Endothelial cell of umbilical vein (primary cell): ENCODE measurements at places on chromosomes 3 and 15.
A peak's percentile ranks its signal among the peaks of the same experiment; 100 is the strongest.

DNA sequence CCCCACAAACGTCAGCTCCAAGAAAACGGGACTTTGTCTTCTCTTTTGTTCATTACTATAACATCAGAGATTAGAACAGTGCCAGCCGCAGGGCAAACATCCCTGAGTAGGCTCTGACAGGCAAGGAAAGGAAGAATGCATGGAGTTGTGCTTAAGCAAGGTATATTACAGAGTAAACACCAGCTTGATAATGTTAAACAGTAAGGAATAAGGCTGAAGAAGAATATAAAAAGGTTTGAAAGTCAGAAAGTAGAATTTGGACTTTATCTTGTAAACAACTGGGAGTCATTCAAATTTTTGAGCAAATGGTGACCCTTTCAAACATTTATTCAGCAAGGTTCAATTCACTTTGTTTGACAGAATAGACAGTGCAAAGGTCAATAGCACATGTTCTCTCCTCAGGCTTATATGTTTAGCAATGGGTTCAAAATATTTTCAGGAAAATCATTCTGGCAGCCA lies 11.0 kb downstream of the GABPB1 start:
- no peak for DNase-seq

DNA sequence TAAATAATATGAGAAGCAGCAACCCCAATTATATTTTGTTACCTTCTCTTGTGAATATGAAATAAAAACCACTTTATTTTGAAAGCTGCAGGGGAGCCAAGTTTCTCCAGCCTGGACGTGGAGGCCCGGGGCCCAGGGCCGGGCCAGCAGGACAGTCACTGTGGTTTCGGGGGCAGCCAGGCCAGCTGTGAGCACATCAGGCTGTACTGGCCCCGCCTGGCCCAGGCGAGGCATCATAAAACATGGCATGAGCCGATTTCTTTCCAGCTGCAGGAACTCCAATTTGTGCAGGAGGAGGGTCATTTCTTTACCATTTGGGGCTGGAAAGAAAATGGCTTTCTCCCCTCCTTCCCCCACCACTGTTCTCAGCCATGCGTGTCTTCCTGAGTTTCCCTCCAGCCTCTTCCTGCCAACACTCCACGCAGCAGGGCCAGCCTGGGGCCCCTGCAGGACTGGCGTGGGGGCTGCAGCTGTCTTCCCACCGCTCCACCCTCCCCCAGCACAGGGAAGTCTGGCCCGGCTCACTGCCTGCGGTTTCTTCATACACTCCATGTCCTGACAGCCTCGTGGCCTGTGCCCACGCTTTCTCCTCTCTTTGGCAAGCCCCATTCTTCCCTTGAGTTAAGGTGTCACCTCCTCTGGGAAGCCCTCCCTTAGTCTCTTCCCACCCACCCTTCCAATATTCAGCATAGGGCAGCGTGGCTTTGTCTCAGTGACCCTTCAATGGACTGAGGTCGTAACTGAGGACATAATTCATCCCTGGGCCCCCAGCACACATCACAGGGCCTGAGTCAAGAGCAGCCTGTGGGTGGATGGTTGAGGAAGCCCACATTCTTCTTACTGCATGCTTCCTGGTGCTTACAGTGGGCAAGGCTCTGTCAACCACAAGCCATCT lies 135.8 kb downstream of the CHSY1 start:
- DNase-seq, result no peak

GRCh38 chr3:125143982-125144652 lies 68.4 kb downstream of the SLC12A8 start:
- DNase-seq, result peak; percentile 24

GRCh38 chr3:57555306-57555705 lies 768 bp upstream of the PDE12 start:
- no peak for DNase-seq

GRCh38 chr3:15271785-15272381 lies 60.5 kb downstream of the SH3BP5 start:
- DNase-seq, result no peak

DNA sequence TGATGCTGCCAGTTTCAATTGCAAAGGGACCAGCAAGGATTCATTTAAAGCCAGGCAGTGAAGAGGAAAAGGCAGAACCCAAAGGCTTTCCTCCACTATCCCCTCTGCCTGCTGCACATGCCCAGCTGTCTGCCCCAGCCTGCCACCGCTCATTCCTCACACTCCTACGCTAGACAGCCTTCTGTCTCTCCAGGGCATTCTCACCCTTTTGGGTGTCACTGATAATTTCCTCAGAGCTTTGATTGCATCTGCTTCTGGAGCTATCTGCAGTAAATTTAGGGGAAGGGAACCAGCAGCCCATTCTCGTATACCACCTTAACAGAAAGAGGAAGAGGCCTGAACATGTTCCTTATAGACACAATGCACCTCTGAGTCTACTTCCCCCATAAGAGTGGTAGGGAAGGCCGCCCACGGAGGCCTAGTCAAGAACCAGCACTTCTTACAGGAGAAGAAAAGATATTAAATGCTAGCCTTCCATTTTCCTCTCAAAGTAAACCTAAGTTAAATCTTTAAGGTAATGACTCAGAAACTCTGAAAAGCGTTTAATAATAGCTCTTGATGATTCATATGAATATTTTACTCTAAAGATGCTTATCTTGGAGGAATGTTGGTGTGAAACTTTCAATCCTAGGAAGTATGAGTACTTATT lies 20.9 kb downstream of the NUDT16 start:
- DNase-seq, result peak; percentile 87

GRCh38 chr15:70095408-70096214 lies 2.1 kb downstream of the TLE3 start:
- peak; percentile 27 for DNase-seq

DNA sequence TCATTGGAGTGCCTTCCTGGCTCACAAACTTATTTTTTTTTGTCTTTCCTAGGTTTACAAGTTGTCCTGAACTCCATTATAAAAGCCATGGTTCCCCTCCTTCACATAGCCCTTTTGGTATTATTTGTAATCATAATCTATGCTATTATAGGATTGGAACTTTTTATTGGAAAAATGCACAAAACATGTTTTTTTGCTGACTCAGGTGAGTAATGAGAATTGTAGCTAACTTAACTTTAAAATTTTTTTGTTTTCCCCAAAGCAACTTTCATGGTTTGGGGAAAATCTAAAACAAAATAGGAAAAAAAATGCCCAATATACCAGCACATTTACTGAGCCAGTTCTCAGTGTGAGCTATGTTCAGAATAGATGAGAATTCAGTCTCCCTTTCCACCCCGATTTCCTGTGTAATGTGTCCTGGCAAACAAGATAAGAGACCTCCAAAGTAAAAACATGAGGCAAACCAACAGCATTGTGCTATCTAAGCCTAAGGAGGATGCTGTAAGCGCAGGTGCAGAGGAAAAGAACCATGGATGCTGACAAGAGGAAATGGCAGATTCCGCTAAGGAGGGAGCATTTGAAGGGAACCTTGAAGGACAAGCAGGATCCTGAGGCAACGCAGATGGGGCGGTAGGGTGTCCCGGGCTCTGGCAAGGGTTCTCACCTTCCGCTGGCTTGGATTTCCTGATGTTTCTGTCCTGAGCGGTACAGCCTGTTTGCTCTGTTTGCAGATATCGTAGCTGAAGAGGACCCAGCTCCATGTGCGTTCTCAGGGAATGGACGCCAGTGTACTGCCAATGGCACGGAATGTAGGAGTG lies 171.4 kb downstream of the CACNA1D start:
- DNase-seq, result no peak

DNA sequence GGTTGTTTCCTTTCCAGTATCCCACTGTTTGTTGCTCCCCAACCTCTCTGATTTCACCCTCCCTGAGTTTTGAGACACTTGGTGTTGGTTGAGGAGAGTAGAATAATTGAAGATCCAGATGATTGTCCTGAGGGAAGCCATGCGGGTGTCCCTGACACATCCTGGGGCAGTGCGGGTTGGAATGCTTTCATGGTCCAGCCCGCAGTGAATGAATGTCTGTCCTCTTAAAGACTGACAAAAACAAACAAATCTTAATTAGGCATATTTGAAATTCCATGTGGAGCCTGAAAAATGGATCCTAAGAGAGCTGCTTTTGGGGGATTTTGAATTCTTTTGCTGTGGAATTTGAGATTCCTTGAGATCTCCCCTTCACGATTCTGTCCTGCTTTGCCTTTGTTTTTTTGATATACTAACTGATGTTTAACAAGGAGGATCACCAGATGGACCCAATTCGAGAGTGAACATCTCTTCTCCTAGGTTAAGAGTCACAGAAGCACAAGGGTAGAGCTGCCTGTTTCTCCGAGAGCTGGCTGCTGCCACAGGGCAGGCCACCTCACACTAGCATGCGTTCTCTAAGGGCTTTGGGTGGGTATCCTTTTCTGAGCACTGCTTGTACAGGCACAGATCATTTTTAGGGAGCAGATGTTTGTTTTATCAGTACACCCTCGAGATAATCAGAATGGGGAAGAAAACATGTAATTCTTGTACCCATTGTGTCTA lies 47.4 kb downstream of the GPR171 start:
- DNase-seq, result no peak

- DNase-seq, result no peak
Measured at GRCh38 chr15:95494971-95495541, 835.4 kb upstream of the NR2F2 start.

- DNase-seq, result no peak
Measured at GRCh38 chr3:84962415-84962814, 3.6 kb downstream of the CADM2 start.

DNA sequence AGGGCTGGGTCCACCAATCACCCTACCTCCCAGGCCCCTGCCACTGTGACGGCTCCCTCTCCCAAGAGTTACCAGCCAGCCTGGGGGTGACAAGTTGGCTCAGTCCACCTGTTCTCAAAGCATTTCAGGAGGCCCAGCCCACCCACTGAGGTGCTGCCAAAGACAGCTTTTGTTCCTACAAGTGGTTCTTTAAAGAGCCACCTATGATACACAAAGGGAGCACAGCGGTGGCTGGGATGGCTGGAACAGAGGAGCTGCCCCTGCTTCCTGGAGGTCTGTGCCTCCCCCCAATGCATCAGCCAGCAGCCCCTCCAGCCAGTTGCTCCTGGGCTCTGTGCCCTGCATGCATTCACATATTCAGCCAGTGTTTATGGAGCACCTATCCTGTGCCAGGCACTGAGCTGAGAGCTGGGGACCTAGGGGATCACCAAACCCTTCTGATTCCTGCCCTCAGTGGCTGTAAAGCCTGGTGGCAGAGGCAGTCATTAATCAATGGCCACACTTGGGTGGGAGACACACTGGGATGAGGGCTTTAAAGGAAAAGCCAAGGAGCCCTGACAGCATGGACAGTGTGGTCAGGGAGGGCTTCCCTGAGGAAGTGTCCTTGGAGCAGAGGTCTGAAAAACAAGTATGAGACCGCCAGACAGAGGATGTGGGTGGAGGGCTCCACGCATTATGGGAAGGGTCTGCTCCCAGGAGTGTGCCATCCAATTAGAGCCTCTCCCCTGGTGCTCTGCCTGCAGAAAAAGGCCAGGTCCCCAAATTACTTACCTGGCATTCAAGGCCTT lies 107.1 kb upstream of the LINGO1 start:
- DNase-seq, result no peak

GRCh38 chr3:36649125-36649524 lies 115.2 kb downstream of the DCLK3 start:
- DNase-seq, result no peak
